ENCODE measurements at places on chromosomes 2 and 18. TPM values are rescaled to one million over a fixed set of nuclear protein-coding genes. Genes with fewer than 3 reads are reported as not detected.

DNA sequence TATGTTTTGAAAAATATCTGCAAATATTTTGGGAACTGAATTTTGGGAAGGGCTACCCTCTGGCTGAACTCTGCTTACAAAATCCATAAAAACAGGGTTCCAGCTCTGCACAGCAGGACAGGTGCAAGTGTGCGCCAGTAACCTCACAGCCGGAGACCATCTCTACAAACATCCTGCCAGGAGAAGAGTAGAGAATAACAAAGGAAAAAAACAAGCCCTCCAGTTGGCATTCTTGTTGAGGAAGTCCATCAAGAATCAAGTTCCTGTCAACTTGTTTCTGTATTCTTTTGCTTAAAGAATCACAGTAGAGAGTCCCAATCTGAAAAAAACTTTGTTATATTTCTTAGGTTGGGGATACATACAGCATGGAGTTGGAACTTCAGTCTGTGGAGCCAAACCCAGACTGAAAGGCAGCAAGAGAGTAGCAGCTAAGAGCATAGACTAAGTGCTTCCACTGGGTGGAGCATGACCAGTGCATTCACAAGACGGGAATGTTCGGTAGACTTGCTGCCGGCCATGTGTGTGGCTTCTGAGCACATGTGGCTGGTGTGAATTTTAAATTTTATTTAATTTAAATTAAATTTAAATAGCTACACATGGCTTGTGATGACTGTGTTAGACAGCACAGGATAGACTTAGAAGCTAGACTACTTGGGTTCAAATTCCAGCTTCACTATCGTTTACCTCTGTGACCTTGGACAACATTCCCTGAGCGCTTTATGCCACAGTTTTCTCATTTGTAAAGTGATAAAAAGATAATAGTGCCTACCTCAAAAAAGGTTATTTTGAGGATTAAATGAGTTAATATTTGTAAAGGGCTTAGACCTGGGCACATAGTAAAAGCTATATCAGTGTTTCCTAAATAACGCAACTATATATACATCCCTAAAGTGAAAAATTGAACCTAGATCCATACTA lies 41.9 kb downstream of the SPTBN1 start:
- DNase-seq = peak; percentile 48

SIX3 gene
- total RNA-seq = not detected

DNA sequence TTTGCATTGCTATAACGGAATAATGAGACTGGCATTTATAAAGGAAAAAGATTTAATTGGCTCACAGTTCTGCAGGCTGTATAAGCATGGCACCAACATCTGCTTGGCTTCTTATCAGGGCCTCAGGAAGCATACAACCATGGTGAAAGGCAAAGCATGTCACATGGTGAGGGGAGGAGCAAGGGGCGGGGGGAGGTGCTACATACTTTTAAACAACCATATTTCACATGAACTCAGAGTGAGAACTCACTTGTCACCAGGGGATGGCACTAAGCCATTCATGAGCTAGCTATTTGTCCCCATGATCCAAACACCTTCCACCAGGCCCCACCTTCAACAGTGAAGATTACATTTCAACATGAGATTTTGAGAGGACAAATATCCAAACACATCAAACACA lies 188.7 kb downstream of the MBD5 start:
- peak; percentile 6 for DNase-seq

SKOR2 gene
- total RNA-seq = not detected

DNA sequence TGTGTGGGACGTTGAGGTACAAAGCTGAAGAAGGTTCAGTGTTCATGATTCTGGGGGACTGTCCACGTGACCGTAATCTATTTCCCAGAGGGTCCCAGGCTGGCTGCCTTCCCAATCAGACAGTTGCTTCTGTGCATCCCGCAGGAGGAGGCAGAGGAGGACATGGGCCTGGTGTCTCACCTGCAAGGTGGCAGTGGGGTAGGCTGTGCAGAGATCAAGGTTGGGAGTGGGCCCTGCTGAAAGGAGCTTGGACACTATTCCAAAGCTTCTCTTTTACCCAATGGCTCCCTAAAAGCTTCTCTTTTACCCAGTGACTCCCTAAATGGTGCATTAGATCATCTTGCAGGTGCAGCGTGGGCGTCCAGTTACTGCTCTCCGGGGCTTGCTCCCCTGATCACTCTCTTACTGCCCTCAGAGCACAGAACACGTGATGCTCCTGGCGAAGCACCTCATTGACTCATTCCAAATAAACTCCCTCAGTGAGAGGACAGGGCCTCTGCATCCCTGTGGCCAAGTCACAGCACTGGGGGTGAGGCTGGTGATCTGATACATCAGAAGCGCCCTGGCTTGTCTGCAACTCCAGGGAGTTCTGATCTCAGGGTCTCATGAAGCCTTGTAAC lies 41.5 kb downstream of the RNF144A start:
- no peak for DNase-seq

DNA sequence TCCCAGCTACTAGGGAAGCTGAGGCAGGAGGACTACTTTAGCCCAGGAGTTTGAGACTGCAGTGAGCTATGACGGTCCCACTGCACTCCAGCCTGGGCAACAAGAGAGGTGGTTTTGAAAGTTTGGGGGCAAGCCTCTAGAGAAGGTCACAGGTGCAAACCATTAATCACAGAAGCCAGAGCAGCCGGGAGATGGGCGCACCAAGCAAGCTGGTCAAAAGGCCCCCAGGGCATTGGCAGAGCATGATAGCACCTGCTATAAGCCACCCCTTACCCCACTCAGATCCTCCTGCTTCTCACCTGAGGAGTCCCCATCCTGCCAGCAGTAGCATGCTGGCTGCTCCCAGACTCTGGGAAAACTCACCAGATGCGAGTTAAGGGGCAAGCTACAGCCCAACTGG lies 116.1 kb upstream of the RAB12 start:
- no peak for DNase-seq

GRCh38 chr2:205903549-205904129 lies 182.3 kb downstream of the INO80D start:
- peak; percentile 59 for DNase-seq

DNA sequence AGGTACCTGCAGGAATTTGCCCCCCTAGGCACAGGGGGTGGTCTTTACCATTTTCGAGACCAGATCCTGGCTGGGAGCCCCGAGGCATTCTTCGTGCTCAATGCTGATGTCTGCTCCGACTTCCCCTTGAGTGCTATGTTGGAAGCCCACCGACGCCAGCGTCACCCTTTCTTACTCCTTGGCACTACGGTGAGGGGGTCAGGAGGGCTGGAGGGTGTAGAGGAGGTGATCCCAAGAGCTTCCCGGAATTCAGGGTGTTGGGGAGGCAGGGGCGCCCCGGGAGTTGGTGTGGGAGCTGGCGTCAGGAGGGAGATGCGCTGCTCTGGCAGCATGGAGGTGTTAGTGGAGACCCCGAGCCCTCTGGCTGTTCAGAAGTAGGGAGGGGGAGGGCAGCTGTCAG lies 3.2 kb downstream of the GMPPA start:
- DNase-seq = no peak

DNA sequence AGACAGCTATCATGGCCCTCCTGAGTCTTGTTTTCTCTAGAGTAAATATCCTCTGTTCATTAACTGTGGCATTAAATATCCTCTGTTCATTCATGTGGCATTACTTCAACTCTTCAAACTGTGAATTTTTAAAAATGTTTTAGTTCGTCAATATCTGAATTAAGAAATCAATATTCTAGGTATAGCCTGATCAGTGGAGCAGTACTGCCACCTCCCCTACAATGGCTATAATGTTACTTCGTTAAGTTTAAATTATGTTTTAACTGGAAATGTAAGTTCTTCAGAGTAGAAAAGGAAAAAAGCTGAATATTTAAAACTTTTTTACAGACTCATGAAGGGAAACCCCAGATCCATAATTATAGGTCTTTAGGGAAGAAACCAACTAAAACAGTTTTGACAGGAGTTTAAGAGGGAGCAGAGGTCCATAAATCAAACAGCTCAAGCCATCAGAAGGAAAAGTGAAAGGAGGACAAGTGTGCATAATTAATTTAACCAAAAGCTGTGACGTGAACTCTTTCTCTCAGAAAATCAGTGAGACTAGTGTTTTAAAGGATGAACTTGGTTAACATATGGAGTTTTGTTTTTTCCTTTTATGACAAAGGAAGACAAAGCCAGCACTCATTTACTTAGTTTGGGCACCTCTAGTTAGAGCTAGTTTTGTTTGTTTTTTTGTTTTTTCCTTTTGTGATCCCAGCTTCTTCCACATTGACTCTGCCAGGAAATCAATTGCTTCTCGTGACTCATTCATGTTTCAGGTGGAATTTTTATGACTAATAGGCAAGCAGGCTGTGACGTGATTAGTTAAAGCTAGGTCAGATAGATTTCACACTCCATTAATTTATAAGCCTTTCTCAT lies 44.9 kb downstream of the RBBP8 start:
- DNase-seq = peak; percentile 25

DNA sequence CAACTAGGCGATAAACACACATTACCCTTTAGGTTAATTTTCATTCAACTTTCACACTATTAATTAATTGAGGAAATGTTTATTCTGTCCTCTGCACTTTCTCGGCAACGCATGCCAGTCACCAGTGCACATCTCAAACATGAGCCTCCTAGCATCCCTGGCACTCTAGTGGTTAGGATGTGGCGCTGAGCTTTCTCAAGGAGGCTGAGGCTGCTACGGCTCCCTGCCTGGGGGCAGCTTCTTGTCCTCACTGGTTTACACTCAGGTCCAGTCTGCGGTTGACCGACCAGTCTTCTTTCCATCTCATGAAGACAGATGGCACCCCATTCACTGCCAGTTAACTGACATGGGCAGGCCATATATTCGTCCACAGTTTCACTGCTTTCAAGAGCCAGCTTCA lies 463.4 kb downstream of the EIPR1 start:
- no peak for DNase-seq

FOXD4L1 gene
- total RNA-seq = 0.20 TPM

CROCC2 gene
- total RNA-seq = 0.10 TPM

- DNase-seq = no peak
Observed at GRCh38 chr2:48449073-48449840, 80.7 kb upstream of the STON1 start.

DNA sequence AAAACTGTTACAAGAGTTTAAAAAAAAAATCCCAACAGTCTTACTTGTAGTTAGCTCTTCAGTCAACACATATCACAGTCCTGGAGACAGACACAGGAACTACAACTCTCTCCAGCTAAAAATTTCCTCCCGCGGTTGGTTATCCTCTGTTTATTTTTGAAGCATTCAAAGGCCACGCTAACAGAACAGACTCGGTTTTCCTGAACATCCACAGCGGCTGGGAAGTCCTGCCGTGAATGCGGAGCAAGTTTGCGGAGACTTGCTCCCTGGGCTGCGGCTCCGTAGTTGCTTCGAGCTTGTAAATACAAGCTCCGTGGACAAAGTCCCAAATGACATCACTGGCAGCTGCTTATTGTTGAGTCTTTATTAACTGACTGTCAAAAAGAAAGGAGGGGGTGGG lies at the start of gene NCKAP5:
Gene NCKAP5 (minus strand): TSS at position 292 of the 400 bp plus-strand sequence. CDS start 50,937 bp downstream, outside the sequence.
- DNase-seq = peak; percentile 81

DNA sequence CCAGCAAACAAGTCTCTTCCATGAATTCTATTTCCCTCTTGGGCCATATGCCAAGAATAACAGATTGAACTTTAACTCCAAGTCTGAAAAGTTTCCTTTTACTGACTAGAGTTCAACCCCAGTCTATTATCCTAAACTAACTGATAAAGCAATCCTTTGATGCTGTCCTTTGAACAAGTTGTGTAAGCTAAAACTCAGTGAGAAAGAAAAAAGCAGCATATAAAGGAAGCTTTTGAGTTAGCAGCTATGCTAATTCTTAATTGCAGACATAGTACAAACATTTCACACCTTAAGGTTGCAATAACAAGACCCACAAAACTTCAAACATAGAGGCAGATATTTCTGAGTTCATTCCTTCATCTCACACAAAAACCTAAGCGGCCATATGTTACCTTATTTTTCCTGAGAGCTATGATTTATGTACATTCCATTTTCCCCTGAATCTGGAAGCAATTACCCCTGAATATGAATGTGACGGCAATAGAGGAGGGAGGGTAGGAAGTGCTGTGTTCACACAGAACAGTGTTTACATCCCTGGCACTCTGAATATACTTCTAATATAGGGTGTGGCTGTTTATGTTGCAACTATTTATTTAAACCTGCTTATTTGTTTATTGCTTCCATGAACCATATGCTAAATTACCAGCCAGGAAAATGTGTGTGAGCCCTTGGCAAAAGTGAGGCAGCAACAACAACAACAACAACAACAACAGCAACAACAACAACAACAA lies 180.6 kb downstream of the IRS1 start:
- peak; percentile 43 for DNase-seq

DNA sequence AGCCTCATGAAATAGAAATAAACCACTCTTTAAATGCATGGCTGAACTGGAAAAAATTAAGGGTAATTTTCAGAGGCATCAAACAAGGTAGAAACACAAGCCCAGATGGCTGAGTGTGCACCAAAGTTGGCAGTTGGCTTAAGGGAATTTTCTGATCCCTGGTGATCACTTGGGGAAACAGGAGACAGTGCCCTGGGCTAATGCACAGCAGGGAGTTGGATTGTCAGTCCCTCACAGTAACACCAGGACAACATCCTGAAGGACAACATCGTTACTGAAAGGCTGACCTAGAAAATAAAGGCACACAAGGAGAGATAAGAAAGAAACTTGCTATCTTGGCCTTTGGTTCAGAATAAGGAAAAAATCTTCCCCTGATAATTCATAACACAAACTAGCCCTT lies 417.0 kb downstream of the SLC4A3 start:
- DNase-seq = no peak

GRCh38 chr2:187943772-187944369 lies 347.8 kb upstream of the GULP1 start:
- DNase-seq = no peak

RESP18 gene
- total RNA-seq = not detected

RAB12 gene
- 28.6 TPM for total RNA-seq

IER3IP1 gene
- 32.6 TPM for total RNA-seq

- no peak for DNase-seq
Observed at GRCh38 chr2:1360144-1360543, 53.1 kb upstream of the TPO start.

- DNase-seq = no peak
Observed at GRCh38 chr2:3650140-3650920, 7.7 kb upstream of the ALLC start.

LCT gene
- 3.2 TPM for total RNA-seq

DNA sequence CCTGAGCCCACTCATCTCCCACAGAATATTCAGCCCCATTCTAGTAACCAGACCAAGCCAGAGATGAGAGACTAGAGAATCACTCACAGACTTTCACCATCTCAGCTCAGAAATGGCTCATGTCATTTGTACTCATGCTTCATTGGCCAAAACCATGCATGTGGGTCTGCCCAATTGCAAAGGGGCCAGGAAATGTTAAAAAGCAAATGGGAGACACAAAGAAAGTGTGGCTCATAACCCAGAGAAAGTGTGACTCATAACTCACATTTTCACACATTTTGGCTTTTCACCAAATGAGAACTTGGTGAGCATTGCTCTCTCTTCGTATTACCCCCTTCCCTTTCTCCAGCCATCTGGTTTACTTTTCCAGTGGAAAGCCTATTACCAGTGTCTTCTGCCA lies 66.2 kb downstream of the MDH1 start:
- DNase-seq = no peak

AOX1 gene
- total RNA-seq = 7.7 TPM

Data from hepatocyte (in vitro differentiated cells).